T-helper 1 cell (primary cell): ENCODE measurements at places on chromosomes 1 and 21.

- DNase-seq: no peak
Observed at GRCh38 chr1:220876511-220877376, 2.5 kb upstream of the HLX start.

DNA sequence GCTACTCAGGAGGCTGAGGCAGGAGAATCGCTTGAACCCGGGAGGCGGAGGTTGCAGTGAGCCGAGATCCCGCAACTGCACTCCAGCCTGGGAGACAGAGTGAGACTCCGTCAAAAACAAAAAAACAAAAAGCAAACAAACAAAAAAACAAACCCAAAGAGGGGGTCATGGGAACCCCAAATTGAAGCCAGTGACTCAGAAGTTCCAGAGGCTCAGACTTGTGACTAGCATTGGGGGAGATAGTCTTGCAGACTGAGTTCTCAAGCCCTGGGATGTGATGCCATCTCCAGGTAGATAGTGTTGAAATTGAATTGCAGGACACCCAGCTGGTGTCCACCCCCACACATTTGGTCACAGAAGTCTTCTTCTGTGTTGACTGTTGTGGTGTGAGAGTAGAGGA lies 24.9 kb upstream of the ENO1 start:
- peak; percentile 29 for DNase-seq

GRCh38 chr1:100704473-100704872 lies 15.1 kb upstream of the VCAM1 start:
- DNase-seq: no peak

DNA sequence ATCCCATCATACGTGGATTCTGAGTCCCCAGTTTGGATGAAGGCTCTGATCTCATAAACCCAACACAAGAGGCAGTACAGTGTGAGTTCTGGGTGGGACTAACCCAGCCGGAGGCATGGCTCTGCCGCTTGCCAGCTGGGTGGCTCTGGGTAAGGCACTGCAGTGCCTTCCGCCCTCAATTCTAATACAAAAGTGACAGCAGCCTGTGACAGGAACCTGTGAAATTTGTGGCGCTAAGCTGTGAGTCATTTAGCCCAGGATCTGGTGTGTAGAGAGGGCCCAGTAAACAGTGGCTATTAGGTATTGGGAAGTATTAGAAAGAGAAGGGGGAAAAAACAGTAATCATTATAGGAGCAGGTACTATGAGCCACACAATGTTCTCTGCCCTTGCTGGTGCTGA lies 23.3 kb downstream of the HSPG2 start:
- DNase-seq: no peak

DNA sequence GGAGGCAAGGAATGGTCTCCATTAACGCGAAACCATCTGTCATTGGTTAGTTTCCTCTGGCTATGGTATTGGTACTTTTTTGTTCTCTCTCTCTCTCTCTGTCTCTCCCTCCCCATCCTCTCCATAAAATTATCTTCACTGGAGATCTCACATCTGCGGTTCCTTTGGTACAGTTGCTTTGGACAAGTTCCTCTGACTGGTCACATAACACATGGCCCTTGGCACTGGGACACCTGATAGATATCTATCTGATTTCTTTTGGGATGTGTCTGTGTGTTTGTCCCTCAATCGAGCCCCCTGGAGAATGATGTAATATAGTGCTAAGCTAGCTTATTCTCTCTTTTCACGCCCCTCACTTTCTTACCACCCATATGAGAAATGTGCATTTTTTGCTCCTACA lies 682.0 kb upstream of the B3GALT2 start:
- DNase-seq: no peak

DNA sequence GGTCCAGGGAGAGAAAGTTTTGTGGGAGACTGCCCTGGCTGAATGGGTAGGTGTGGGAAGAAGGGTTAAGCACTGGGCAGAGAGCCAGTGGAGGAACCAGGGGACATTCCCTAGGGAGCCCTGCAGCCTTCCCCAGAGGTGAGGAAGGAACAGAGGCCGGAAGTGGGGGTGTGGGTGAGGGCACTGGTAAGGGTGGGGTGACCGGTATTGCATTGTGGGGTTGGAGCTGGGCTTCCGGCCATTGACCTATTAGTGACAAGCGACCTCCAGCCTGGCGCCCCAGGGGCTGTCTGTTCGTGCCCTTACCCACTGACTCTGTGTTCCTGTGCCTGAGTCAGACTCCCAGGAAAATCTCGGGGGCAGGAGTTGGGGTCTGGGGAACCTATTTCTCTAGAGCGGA lies 3.5 kb upstream of the TSPAN1 start:
- DNase-seq: no peak

DNA sequence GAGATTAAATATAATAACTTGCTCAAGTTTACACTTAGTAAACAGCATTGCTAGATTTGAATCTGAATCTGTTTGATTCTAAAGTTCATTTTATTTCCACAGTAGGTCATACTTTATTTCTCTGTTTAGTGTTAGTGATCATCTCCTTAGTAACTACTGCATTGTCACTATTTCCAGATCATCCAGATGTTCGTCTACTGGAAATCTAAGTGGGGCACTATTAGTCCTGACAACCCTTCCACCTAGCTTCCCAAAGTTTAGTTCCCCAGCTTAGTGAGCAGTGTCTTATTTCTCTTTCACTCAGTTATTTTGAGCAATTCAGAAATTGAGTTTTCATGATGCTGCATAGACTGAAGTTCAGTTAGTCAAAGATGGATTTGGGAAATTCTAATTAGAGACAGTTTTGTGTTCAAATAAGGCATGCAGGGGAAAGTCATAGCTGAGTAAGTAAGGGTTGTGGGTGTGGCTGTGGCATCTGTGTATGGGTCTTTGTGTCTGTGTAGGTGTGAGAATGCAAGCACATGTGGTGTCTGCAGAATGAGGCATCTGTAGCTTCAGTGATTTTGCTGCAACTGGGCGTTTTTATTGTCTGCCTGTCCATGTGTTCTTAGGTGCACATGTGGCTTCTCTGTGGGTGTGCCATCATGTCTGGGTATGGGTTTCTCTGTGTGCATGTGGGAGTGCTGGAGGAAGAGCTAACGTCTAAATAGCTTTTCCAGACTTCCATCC lies 107.3 kb downstream of the NTMT2 start:
- DNase-seq: no peak

GRCh38 chr21:46000182-46000730 lies 18.7 kb downstream of the COL6A1 start:
- DNase-seq: no peak

GRCh38 chr1:78570539-78570938 lies 49.7 kb upstream of the IFI44L start:
- DNase-seq: no peak

GRCh38 chr21:26138615-26139257 lies 31.8 kb downstream of the APP start:
- DNase-seq: no peak

DNA sequence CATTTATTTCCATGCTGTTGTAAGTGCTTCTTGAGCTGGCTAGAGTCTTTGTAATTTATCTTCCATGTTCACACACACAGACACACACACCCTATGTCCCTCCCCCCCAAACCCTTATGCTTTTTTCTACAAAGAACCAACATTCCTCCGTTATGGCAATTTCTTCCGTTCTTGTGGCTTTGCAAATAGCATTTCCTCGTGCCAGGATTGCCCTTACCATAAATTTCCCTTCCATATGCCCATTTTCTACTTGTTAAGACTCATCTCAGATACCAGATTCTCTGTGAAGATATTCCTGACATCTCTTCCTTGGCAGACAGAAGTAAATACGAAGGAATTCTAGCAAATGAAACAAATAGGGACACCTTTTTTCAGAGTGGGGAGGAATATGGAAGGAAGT lies 26.0 kb downstream of the RALGPS2 start:
- DNase-seq: no peak

DNA sequence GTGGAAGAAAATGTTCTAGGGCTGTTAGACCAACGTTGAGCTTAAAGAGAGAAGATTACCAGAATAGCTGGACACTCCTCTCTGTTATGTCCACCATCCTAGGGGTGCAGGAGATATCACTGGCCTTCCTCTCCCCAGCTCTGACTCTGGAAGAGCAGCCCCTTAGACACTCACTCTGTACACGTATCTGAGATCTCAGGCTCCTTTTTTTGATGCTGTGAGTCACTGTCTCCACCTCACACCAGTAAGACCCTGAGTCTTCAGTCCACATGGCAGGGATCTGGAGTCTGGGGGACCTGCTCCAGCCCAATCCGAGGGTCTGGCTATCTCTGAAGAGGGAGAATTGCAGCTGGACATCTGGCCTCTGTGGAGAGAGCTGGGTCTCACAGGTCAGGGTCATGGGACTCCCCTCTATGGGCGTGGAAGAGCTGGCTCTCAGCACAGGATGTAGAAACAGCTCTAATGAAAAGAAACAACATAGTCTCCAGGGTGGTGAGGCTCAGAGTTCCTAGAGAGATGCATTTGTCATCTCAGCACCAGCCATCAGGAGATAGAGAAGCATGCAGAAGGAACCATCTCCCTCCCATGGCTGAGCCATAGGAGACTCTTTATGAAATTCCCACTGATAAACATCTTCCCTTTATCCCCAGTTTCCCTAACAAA lies 3.5 kb downstream of the FCRL3 start:
- no peak for DNase-seq

- DNase-seq: no peak
Observed at GRCh38 chr1:198910816-198911215, 272.0 kb downstream of the PTPRC start.

DNA sequence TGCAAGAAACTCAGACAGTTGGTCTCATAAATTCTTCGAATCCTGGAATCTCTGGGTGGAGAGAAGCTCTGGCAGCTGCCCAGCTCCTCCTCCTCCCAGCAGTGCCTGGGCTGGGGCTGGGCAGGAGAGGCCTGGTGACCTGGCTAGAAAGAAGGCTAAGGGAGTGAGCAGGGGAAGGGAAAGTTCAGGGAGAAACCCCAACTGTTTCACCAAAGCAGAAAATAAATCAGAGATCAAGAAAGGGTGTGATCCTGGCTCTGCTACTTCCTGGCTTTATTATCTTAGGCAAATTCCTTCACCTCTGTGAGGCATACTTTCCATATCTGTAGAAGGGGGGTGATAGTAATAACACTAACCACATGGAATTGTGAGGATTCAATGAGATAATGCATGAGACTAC lies 8.8 kb upstream of the COL16A1 start:
- no peak for DNase-seq

DNA sequence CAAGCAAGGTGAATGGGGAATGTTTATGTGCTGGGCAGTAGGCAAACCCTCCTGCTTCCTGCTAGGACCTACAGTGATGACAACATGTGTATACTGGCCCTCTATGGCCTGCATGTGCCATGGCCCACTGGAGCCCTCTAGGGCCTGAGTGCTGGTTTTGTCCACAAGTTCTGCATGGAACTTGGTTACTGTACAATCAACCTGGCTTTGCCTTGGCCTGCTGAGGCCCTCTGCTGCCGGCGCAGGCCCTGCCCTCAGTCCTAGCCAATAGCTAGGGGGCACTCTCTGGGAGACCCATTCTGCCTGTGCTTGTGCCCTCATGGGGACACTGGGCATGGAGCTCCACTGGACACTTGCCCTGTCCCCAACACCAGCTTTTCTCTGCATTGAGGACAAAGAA lies 138.6 kb upstream of the NGF start:
- DNase-seq: no peak

- no peak for DNase-seq
Observed at GRCh38 chr1:93004566-93005251, 43.4 kb upstream of the DIPK1A start.

- no peak for DNase-seq
Observed at GRCh38 chr1:203168256-203168786, 7.3 kb downstream of the MYBPH start.

GRCh38 chr1:214219902-214220301 lies 61.1 kb upstream of the SMYD2 start:
- DNase-seq: no peak

DNA sequence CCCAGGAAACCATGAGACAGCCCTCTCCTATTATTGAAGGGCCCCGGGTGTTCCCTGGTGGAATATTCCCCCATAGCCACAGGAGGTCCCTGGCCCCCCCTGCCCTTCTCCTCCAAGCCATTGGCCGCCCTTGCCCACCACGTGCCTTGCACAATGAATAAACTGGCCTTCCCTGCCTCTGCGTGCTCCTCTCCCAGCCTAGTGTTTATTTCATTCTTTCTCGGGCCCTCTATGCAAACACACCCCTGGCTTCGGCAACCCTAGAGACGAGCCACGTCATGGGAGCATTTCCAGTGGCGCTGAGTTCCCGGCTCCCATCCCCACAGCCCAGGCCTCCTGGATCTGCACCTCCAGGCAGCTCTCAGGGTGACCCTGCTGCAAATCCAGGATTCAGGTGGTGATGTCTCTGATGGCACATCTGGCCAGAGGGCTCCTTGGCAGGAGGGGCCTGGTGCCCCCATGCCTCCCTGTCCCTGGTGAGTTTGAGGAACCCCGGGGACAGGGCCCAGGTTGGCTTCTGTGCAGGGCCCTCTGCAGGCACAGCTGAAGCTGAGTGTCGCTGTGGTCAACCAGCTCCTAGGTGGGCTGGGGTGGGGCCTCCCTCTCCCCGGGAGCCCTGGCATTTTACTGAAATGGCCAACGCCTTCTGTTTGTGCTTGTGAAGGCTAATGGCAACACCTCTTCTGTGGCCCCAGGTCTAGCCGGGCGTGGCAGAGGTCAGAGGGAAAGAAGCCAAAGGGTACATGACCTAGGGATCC lies 6.2 kb downstream of the KRTAP10-12 start:
- no peak for DNase-seq
